CD4-positive, alpha-beta T cell treated with Interleukin-4 for 4 hours (primary cell): ENCODE measurements at places on chromosomes 4 and X.

GRCh38 chr4:80611678-80611979 lies 276.1 kb downstream of the CFAP299 start:
- DNase-seq, result no peak

DNA sequence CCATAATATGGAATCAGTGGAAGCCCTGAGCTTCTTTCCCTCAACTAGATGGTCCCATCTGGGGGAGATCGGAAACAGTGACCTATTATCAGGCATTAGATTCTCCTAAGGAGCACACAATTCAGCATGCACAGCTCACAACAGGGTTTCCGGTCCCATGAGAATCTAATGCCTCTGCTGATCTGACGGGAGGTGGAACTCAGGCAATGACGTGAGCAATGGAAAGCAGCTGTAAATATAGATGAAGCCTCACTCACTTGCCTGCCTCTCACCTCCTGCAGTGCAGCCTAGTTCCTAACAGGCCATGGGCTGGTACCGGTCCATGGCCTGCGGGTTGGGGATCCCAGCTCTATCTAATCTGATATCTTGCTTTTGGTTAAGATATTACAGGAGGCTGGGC lies 88.9 kb downstream of the COX7B2 start:
- no peak for DNase-seq

DNA sequence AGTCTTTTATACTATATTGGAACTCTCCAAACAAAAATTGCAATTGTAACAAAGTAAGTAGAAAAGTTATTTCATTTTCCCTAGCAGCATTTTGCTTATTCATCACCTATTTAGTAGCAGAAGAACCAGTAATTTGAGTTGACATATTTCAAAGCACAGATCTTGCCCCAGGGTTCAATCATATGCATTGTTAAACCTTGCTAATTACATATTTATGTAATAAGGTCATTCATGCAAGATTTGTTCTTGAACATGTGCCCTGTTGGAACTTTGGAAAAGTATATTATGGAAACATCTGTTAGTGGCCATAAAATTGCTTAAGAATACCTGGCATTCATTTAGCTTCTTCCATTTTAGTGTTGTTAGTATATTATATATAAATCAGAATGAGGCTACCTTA lies 191.7 kb downstream of the TLL1 start:
- DNase-seq, result no peak

DNA sequence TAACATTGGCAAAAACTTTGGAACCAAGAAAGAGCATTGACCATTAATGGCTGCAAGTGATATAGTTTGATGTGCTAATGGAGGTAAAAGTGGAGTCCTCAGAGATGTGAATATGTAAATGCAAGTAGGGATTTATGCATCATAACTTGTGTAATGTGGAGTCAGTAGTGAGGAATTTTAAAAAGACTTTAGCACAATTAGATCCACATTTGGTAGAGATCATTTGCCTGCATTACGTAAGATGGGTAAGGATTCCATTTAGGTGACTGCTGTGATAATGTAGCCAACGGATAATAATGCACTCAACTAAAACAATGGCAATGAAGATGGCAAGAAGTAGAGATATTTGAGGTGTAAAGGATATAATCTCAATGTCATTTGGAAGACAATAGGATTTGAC lies 1128.4 kb downstream of the ADGRL3 start:
- no peak for DNase-seq

DNA sequence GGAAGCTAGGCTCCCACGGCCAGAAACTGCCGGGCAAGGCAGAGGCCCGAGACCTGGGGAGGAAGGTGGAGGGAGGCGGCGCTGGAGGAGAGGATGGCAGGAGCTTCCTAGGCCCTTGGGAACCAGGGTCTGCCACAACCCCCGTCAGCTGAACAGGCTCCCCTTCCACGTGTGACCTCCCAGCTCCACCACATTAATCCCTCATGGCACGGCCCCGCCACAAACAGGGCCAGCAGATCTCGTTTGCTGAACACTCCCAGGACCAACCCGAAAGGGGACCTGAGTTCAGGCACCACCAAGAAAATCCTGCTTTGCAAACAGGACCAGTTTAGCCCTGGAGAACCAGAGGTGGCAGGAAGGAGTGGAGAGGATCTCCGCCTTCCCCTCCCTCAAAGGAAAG lies 62.7 kb downstream of the FHDC1 start:
- DNase-seq, result no peak
